Stimulated activated CD4-positive, alpha-beta T cell treated with anti-CD3 and anti-CD28 coated beads, TNF-alpha, amount 100 ng/mL, for 4 hours (primary cell): ENCODE measurements at places on chromosomes 13 and 19.

- DNase-seq = no peak
These were observed 4.7 kb upstream of the DPF1 start for GRCh38 chr19:38228491-38229439.

DNA sequence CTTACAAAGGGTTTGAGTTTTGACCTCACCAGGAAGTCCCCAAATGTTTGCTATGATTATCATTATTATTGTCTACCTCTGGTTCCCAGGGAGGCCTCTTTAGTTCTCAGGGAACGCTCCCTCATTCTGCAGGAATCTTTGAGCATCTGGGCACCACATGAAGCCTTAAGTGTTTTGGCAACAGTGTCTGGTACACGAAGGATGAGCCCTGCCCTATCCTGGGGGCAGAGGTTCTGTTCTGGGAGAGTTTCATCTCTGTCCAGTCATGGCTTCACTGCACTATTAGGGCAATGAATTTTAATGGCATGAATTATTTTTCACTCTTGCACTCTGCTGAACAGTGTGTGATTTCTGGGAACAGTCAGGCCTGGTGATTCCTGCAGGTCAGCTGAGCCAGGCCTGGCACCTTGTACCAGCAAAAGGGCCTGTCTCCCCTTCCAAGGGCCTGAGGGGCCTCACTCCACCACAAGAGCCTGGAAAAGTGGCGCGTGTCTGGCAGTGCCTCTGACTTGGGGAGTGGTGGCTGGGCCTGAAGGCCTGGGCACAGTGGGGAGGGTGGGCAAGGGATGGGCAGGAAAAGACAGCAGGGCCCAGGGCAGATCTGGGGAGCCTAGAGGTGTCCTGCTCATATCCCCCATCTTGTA, 4.6 kb downstream of the FAM187B start:
- no peak for DNase-seq

GRCh38 chr13:46152627-46153328, 29.2 kb downstream of the LCP1 start:
- DNase-seq = no peak

GRCh38 chr19:900043-900301, 6.7 kb downstream of the RNU6-9 start:
- DNase-seq = no peak

DNA sequence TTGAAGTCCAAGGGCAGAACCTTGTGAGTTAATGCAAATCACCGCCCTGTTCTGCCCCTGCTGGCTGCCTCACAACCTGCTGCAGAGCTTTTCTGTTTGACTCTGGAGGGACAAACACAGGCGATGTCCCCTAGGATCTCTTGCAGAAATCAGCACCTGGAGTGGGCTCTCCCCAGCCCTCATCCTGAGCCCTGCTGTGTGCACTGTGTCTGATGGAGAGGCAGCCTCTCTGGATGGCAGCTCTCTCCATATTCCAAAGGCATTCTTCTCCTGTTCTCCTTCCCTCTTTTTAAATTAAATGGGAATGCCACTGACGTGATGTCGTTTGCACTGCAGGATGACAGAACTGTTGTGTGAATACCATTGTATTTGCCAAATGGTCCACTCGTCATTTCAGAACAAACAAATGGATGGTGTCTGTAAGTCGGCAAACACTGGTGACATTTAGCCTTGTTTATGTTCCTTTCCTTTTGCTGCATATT, 184.1 kb downstream of the ZNF536 start:
- no peak for DNase-seq

- no peak for DNase-seq
These were observed 439.1 kb upstream of the ZNF507 start for GRCh38 chr19:31906111-31906871.

- DNase-seq = no peak
These were observed 1361.9 kb downstream of the UQCRFS1 start for GRCh38 chr19:27851002-27851481.

DNA sequence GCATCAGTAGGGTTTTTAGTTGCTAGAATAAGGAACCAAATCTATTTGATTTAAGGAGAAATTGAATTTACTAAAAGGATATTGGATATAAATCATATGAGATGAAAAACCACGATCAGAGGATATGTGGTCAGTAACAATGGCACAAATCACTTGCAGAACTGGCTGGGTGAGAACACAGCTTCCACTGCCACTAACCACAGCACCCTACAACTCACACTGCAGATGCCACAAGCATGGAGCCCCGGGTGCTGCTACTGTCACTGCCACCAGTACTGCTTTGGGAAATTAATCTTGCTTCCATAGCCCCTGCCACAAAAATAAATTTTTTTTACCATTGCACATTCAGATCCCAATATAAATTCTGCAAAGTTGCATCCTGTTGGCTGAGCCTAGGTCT, 40.6 kb upstream of the KLF12 start:
- DNase-seq = no peak

- no peak for DNase-seq
These were observed 35.7 kb upstream of the SLC10A2 start for GRCh38 chr13:103101901-103102300.

DNA sequence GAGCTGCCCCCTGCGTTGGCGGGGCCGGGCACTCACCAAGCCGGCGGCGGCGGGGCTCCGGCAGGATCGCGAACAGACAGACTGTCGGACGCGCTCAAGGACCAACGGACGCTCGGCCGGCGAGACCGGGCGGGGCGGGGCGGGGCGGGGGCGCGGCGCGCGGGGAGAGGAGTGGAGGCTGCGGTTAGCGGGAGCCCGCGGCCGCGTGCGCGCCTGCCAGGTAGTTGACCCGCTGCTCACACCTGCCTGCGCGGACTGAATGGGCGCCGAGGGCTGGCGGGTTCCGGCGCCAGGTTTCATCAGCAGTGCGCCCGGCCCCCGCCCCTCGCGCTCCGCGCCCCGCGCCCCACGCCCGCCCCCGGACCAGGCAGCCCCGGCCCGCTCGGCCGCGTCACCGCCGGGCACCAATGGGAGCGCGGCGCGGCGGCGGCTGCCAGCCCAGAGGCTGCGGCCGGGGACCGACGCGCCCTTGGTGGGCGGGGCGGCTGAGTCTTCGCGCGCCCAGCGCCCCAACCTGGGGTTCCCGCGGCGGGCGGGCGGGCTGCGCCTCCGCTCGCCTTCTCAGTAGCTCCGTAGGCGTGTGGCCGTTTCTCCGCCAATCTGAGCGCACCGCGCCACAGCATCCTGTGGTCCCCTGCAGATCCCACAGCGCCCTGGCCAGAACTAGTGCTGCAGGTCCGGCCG, at the start of gene SLC7A1:
Gene SLC7A1 (minus strand): TSS at position 309 of the 684 bp plus-strand sequence. CDS start 59,500 bp downstream, outside the sequence.
- DNase-seq = peak; percentile 72

GRCh38 chr19:16825312-16826052, 3.7 kb upstream of the SIN3B start:
- DNase-seq = no peak

GRCh38 chr13:106515635-106516254, 19.7 kb downstream of the EFNB2 start:
- no peak for DNase-seq

GRCh38 chr13:99501848-99502301, 603 bp downstream of the TM9SF2 start:
- DNase-seq = no peak

- no peak for DNase-seq
These were observed 545 bp downstream of the LIPE start for GRCh38 chr19:42426643-42427042.

- DNase-seq = no peak
These were observed 3.0 kb downstream of the PCID2 start for GRCh38 chr13:113205428-113205931.

- no peak for DNase-seq
These were observed 24.7 kb downstream of the CILP2 start for GRCh38 chr19:19562665-19563347.

DNA sequence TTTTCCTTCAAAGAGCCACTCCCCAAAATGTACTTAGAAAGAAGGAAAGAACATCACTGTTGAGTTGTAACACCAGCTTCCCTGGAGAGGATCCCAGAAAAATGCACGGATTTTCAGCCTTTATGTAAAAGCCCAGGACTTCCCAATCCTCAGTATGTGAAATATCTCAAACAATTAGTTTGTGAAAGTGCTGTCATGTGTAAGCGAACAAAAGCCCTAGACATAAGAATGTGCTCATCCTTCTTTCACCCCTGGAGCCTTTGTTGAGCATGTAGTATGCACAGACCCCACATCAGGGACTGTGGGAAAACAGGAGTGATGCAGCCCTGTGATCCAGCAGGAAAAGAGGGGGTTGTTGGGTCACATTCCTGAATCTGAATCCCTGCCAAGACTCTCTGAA, 441.4 kb upstream of the ZNF507 start:
- no peak for DNase-seq
